ENCODE measurements at places on chromosomes 1 and 21.
A peak's percentile ranks its signal among the peaks of the same experiment; 100 is the strongest.

DNA sequence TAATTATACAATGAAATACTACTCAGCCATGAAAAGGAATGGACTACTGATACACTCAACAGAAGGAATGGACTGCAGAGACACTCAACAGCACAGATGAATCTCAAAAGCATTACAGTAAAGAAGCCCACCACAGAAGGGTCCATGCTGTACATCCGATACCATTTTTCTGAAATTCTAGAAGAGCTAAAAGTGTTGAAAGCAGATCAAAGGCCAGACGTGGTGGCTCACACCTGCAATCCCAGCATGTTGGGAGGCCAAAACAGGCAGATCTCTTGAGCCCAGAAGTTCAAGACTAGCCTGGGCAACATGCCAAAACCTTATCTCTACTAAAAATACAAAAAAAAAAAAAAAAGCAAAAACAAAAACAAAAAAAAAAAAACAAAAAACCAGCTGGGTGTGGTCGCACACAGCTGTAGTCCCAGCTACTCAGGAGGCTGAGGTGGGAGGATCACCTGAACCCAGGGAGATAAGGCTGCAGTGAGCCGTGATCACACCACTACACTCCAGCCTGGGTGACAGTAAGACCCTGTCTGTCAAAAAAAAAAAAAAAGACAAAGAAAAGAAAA lies 15.5 kb downstream of the PPP1R15B start:
- no peak for DNase-seq

GRCh38 chr21:34229353-34229752 lies 134.5 kb upstream of the KCNE2 start:
- no peak for DNase-seq

DNA sequence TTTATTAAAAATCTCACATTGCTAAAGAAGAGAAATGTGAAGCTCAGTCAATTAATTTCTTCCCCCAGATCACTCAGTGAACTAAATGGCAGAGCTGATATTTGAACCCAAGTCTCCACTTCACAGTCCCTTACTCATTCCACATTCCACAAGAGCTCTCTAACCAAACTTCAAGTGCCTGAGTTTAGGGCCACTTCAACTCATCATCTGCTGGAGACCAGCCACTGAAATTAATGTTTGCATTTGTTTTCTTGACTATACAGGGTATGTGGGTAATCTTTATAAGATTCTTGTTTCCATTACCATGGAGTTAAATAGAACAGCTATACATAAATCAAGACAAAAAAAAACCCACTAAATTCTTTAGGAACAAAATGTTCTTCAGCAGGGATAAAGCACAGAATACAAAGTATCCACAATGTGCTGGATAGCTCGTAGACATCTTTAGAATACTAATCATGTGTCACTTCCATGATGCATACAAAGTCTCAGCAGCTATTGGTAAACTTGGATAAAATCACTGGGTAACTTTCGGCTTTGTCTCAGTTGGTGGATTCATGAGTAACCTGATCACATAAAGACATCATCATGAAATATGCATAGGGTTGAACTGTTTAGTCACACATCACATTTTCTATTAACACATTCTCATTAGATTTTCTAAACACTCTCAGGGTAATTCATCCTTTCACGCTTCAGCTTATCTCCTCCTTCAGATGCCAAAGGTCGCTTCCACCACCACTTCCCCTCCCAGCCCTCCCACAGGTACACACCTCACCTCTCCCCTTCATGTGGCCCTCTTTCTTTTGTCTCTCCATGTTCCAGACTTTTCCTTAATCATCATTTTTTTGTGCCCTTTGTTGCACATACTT lies 89.8 kb downstream of the LRRC53 start:
- DNase-seq: no peak

DNA sequence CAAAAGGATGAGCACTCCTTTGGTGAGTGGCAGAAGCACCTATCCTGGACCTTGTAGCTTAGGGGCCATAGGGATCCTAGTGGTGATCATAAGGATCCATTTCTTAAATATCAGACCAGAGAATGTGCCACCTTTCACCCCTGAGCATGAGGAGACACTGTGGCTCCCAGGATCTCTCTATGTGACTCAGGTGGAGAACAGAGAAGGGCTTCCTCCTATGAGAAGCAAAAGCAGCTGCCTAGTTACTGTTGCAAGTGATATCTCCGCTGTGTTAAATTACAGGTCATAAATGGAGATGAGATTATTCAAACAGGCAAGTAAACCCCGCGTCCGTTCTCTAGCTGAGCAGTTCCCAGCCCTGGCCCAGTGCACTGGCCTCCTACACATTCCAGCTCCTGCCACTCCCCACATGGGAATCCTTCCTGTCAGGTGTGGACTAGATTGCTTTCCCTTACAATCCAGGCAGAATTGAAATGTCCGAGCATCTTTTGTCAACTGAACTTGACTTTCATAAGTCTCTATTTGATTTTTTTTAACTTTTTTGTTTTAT lies 26.3 kb downstream of the CLEC20A start:
- DNase-seq: no peak

DNA sequence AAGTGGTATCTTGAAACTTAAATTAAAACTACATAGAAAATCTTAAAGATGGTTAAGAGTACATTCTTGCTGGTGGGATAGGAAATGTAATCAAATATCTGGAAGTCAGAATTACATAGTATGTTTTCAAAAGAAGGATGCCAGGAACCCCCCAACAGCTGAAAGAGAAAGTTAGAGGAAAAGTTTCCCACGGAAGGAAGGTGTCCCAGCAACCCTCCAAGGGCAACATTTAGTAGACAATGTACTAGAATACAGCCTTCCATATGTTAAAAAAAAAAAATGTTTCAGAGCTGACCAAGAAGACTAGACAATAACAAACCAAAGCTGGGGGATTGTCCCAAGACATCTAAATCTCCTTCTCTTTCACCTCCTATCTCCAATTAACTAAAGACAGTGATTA lies 2.2 kb downstream of the DEDD start:
- no peak for DNase-seq

DNA sequence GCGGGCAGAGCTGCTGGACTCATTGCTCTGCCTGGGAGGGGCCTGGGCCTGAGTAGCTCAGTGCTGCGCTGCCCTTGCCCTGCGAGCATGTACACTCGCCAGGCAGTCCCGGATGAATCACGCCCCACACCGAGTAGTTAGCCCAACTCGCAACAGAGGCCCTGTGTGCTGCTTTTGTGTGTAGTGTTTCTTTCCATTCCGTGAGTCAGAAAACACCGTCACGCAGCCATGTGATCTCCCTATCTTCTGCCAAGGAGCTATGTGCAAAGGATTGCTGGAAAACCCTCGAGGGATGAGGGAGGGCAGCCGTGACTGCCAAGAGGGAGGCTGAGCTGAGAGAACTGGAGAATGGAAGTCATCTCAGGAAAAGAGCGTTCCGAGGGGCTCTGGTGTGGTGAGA lies 37.3 kb downstream of the NENF start:
- DNase-seq: peak; percentile 80

DNA sequence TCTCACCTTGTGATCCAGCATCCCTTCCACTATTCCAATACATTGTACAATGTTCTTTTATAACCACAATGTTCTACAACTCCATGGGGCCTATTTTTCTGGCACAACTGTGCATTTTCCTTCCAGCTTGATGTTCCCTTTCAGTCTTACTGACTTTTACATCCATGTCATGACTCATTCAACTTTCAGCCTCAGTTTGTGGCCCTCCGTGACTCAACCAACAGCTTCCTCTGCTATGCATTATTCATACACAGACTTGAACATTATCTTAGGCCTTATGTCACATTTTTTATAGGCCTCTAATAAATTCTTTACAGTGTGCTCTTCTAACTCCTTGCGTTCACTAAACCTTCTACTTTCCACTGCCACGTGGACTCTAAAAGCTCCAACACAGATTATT lies 119.4 kb upstream of the PRMT6 start:
- DNase-seq: peak; percentile 39

- DNase-seq: peak; percentile 51
Measured at GRCh38 chr1:55781944-55782482, 566.8 kb upstream of the USP24 start.

- DNase-seq: no peak
Measured at GRCh38 chr1:12406211-12407021, 176.6 kb downstream of the VPS13D start.

DNA sequence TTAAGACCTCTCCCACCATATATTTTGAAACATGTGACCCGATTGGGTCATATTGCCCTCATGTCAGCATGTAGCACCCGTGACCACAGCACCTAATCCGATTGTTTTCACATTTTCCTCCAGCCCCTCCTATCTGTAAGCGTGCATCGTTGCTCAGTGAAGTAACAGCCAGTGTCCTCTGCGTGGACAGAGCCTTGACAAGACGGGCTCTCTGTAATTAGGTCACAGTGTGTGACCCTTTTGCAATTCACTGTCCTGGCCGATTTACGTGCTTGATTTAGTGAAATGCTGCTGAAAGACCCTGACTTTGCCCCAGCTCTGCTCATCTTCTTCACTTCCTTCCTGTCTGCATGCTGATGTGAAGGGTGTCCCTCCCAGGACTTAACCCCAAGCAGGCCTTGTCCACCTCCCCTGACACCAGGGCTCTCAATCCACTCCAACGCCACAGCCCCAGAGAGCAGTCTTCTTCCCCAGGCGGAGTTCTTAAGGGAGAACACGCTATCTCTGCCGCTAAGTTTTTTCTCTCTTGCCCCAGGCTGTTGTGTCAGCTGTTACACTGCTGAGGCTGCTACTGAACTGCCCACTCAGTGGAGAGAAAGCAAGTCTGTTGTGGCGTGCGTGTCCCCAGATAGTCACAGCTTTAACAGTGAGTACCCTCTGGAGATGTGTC lies 19.4 kb downstream of the URB2 start:
- DNase-seq: no peak

DNA sequence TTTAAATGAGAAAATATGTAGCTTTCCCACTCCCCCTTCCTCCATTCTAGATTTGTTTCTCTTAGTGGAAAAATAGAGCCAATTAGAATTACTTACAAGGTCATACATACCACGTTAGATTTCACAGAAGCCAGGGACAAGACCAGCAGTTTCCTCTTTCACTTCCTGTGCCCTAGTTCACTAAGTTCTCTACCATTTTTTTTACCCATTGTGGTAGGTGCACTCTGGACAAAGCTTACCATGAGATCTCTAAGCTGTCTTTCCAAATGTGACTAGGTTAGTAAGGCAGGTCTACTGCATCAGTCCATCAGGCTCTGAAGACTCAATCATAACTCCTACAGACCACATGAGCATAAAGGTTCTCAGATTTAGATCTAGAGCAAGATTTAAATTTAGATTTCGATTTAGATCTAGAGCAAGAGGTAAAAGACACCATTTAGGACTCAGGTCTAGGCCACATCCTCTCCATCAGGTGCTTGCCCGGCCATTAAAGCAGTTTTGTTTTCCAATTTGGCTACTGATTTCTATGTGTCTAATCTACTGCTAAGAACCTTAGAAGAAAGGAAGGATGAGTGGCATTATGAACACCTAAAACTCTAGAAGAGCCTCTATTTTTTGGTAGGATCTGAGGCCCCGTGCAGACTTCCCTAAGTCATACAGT lies 235.3 kb downstream of the FAF1 start:
- no peak for DNase-seq

DNA sequence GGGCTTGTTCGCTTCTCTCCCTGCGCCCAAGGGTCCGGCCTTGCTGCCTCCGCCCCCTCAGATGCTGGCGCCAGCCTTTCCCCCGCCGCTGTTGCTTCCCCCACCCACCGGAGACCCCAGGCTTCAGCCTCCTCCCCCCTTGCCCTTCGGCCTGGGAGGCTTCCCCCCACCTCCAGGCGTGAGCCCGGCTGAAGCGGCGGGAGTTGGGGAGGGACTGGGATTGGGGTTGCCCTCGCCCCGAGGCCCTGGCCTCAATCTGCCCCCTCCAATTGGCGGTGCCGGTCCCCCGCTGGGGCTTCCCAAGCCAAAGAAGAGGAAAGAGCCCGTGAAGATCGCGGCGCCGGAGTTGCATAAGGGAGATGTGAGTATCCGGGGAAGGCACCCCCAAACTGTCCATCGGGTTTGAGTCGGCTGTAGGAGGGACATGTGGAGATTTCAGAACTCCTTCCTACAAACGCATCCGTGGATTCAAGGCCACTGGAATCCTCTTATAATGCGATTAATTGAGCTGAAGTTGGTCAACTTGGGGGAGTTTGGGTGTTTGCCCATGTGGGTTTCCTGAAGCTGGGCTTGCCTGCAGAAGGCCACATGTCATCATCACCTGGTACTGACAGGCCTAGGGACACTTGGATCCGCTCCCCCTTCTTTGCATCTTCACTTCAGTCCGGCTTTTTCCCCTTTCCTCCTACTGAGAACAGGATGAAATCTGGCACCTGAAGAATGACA lies 707 bp downstream of the PRCC start:
- DNase-seq: no peak

DNA sequence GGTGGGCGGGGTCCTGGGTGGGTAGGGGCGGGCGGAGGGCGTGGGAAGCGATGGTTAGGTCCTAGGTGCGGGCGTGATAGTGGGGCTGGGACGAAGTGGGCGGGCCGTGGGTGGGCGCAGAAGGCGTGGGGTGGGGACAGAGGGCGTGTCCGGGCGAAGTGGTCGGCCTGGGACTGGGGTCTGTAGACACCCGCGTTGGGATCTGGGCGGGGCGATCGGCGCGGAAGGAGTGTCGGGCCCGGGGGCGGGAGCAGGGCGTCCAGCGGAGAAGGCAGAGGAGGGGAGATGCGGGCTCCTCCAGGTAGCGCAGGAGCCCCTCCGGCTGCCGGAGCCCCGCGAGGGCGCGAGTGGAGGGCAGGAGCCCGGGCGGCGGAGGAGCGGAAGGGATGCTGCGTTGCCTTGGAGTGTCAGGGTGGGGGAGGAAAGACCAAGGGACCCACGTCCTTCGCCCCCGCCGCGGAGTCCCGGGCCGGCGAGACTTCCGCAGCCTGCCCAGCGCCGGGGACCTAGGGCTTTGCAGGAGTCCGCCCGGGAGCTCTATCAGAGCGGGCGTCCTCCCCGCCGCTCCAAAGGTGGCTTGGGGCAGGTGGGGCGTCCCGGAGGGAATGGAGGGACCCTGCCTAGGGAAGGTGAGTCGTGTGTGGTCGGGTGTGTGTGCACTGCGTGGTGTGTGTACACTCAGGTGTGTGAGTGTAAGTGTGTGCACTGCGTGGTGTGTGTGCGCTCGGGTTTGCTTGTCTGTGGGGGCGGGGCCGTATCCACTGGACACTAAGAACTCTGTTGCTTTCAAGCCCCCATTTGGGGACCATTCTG lies 27.0 kb upstream of the PRSS38 start:
- no peak for DNase-seq

- no peak for DNase-seq
Measured at GRCh38 chr21:32603131-32603530, 9.0 kb downstream of the CFAP298 start.

- DNase-seq: peak; percentile 27
Measured at GRCh38 chr1:186487163-186487562, 26.2 kb upstream of the PDC start.

DNA sequence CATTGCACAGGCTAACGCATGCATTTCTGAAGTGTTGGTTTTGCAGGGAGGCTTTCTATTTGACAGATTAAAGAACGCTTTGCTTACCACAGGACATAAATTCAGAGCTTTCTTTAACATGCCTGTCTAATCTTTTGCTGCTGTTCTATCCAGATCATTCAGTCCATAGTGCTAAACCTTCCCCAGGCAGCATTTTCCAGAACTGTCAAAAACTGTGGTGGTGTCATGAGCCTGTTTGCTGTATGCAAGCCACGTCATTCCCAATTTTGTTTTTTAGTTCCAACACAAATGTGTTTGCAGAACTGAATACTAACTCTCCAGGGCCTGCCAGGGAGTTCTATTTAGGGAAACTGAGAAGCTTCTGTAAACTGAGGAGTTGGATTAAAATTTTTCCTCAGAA lies 390.5 kb upstream of the LYPLAL1 start:
- no peak for DNase-seq

Measured in T1000 (cell line).